HL-60 (cell line): ENCODE measurements at places on chromosomes 2 and 18.
A peak's percentile ranks its signal among the peaks of the same experiment; 100 is the strongest.

DNA sequence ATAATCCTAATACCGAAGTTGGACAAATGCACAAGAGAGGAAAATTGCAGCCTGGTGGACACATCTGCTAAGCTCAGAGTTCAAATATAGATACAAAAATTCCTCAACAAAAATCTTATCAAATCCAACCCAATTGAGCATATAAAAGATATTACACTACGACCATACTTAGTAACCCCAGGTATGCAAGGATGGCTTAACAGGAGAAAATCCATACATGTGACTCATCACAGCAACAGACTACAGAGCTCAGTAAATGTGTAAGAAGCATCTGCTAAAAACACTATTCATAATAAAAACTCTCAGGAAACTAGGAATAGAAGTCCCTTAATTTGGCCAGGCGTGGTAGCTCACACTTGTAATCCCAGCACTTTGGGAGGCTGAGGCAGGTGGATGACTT is 28.3 kb downstream of the HS6ST1 start:
- no peak for DNase-seq

GRCh38 chr18:6255886-6256285 is 158.8 kb downstream of the L3MBTL4 start:
- no peak for DNase-seq

DNA sequence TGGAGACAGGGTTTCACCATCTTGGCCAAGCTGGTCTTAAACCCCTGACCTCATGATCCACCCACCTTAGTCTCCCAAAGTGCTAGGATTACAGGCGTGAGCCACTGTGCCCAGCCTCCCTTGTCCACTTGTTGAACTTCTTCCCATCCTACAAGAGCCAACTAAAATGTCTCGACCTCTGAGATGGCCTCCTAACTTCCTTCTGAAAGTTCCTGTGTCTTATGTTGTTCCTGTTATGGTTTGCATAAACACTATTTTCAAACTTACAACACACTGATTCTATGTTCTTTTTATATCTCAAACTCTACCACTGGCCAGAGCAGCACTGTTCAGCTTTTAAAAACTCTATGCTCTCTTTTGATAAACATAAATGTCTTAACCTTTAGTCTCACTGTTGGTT is 63.3 kb upstream of the UGP2 start:
- no peak for DNase-seq

GRCh38 chr18:48719388-48719787 is 180.6 kb downstream of the CTIF start:
- DNase-seq, result no peak

GRCh38 chr2:36881816-36882215 is 84.5 kb downstream of the STRN start:
- DNase-seq, result no peak

DNA sequence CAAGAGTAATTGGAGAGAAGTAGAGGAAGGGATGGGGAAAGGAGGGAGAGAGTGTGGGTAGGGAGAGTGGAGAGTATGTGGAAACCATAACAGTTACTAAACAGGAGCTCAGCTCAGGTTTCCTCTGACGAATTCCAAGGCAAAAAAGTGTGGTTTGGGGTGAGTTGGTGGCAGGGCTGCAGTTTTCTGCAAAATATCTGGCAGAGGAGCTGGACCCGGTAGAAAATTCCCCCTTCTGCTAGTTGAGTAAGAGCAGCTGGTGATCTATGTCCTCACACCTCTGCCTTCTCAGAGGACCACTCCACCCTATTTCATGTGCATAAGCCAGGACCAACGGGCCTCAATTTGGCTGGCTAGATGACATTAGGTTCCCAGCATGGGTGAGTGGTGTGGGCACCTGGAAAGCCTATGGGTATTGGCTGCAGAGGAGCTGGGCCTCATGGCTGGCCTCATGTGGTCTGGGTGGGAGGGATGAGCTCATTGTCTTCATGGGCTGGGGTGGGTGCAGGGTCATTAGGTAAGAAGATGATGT is 13.2 kb downstream of the NRP2 start:
- no peak for DNase-seq

DNA sequence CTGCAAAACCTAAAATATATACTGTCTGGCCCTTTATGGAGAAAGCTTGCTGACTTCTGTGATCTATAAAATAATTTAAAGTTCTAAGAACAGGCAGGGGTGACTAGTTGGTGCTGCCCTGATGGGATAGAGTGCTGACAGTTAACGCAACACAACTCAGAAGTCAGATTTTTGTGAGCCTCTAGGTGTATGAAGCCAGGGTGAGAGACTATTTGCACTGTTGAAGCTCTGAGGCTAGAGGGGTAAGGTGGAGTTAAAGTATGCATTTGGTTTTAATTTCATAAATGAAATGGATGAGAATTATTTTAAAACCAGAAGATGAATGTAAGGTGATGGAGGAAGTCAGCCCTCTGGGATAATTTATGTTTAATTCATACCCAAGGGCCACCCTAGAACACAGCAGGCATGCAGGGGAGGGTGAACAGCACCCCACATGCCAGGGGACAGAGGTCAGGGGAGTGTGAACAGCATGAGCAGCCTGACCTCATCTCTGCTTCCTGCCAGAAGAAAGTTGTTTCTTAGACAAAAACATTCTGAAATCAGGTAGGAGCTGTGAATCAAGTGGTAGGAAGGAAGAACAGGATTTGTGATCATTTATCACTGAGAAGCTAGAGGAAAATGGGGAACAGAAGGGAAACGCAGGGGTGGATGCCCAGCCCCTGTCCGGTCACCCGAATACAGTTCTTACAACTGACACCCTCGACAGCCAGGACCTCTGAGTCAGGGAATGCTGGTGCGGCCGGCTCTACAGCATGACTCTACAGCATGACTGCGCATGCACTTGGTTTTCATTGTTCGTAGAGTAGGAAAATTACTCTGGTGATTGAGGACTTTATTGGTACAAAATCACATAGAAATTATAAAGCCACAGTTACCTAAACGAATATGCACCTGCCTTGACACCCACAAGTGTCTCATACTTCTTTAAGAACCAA is 93.1 kb downstream of the MBP start:
- no peak for DNase-seq

- DNase-seq, result no peak
Measured at GRCh38 chr2:96550787-96551604, 14.4 kb downstream of the ARID5A start.

- DNase-seq, result no peak
Measured at GRCh38 chr2:52456561-52457377, 1310.8 kb upstream of the CHAC2 start.

DNA sequence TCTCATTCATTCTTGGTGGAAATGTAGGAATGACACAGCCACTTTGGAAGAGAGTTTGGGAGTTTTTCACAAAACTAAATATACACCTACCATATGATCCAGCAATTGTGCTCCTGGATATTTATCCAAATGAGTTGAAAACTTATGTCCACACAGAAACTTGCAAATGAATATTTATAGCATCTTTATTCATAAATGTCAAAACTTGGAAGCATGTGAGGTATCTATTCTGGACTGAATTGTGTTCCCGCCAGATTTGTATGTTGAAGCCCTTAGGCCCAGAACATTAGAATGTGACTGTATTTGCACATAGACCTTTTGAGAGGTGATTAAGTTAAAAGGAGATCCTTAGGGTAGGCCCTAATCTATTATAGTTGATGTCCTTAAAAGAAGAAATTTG is 409.4 kb upstream of the SYT4 start:
- DNase-seq, result no peak

GRCh38 chr2:175282300-175282699 is 100.8 kb upstream of the ATP5MC3 start:
- DNase-seq, result peak; percentile 6

DNA sequence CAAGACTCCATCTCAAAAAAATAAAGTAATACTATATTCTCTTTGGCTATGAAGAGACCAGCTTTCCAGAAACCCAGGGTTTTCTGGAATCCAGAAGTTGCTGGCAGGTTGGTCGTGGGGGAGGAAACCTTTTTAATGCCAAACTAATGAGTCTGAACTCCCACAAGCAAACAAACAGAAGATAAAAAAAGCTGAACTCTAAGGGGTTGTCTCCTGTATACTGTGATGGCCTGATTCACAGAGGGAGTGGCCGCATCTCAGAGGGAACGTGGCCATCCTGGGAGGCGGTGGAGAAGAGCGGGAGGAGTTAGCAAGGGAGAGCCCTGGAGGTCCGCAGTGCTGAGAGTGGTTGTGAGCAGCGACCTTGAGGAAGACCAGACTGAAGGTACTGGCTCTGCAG is 36.1 kb downstream of the LIMS1 start:
- DNase-seq, result no peak

GRCh38 chr2:134581877-134582546 is 136.8 kb downstream of the TMEM163 start:
- no peak for DNase-seq

DNA sequence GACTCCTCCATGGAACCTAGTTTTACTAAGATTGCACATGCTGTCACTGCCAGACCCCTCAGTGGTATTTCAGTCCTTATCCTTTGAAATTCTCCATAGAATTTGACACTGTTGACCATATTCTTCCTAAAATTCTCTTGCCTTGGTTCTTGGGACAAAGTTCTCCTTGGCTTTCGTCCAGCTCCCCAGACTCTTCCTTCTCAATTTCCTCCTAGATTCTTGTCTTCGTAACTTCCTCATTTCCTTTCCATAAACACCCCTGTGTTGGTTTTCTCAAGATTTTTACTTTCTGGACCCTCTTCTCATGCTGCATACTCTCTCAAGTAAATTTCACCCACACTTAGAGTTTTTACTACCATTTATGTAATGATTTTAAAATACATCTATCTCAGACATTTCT is 96.6 kb upstream of the TWSG1 start:
- DNase-seq, result no peak

DNA sequence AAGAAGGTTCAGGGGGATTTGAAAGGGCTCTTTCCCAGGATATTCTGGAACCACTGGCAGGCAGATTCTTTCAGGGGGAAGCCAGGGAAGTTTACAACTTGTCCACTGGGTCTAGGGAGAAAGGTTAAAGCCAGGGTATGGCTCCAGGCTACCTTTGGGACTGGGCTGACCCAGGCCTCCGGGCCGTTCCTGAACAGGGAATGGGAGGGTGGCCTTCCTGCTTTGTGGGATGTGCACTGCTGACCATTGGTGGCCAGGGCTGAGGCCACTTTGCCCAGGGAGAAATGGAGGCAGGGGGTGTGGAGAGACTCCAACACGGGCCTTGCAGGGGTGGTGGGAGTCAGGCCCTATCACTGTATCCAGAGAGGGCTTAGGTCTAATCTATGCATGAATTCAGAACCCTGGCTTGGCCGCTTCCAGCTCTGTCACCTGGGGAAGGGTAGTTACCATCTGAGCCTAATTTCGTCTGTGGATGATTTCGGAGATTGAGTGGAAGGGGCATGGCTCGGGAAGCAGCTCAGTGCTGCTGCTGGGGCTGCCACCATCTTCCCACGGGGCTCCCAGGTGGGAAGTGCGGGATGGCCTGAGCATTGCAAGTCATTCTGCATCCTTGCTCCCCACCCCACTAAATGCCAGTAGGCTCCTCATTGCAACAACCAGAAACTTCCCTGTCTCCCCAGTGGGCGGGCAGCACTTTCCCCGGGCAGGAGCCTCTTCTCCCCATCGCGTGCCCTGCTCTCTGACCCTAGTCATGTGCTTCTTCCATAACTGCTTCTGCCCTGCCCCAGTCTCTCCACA is 57.1 kb upstream of the OTOF start:
- no peak for DNase-seq

- peak; percentile 28 for DNase-seq
Measured at GRCh38 chr2:235766278-235766677, 272.4 kb downstream of the AGAP1 start.

DNA sequence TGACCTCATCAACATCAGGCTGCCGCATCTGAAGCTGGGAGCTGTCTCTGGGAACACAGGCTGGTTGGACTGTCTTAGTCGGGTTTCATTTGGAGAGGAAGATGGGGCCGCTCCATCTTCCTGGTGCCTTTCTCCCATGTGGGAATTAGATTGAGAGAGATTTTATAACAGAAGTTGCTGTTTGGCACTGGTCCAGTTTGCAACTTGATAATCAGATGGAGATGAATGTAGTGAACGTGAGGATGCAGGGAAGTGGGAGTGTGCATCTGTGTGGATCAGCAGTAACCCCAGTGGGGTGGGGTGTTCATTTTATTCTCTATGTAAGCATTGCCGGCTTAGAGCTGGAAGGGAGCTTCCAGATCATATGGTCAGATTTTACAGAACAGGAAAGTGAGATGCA is 250.9 kb downstream of the DCDC2C start:
- no peak for DNase-seq

GRCh38 chr2:36373149-36373926 is 17.8 kb downstream of the CRIM1 start:
- no peak for DNase-seq
